Activated CD4-positive, alpha-beta T cell treated with anti-CD3 and anti-CD28 coated beads, Interleukin-2, amount 10 ng/mL, durations not matched to agents 7 days and 5 days (primary cell): ENCODE measurements at places on chromosomes 7 and 10. TPM values are rescaled to one million over a fixed set of nuclear protein-coding genes. Genes with fewer than 3 reads are reported as not detected.

The PRR15 gene
- not detected for total RNA-seq

The CAV2 gene
- not detected for total RNA-seq

The GLI3 gene
- 0.12 TPM for total RNA-seq

GRCh38 chr7:143511593-143512047, 33.9 kb downstream of the TAS2R41 start:
- no peak overlapping the region for H3K27ac ChIP-seq
- H3K4me3 ChIP-seq = no peak overlapping the region
- no peaks in the 10 kb centered on the region for H3K36me3 ChIP-seq
- H3K27me3 ChIP-seq = no peaks in the 10 kb centered on the region

DNA sequence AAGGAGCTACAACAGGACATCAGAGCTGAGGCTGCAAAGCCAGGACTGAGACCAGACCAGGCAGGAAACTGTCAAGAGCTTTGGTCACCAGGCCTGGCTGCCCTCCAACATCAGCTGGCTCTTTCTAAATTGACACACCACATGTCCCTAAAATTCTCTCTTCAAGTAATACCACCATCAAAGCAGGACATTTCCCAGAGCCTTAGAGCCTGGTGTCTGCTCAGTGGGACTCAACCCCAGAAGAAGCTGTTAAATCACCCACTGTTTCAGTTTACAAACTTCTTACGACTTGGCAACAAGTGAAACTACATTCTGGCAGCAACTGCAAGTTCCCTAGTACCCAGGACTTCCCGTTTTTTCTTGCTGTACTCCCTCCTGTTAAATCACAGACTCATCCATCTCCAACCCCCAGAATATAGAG, 3.8 kb upstream of the IL6 start:
- no peak overlapping the region for H3K4me3 ChIP-seq
- H3K27ac ChIP-seq = no peak overlapping the region
- DNase-seq = no peak
- peaks cover 51% of the 10 kb centered on the region for H3K4me1 ChIP-seq
- peaks cover 42% of the 10 kb centered on the region for H3K27me3 ChIP-seq
- H3K36me3 ChIP-seq = peaks cover 1% of the 10 kb centered on the region

DNA sequence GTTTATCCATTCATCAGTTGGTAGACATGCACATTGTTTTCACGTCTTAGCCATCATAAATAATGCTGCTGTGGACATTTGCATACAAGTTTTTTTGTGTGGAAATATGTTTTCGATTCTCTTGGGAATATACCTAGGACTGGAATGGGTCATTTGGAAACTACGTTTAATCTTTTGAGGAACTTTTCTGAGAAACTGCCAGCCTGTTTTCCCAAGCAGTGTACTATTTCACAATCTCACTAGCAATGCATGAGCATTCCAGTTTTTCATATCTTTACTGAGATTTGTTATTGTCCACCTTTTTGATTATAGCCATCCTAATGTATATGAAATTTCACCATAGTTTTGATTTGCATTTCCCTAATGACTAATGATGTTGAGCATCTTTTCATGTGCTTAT, 95.7 kb upstream of the JAZF1 start:
- no peaks in the 10 kb centered on the region for H3K4me1 ChIP-seq
- H3K36me3 ChIP-seq = no peaks in the 10 kb centered on the region
- no peak overlapping the region for H3K27ac ChIP-seq

DNA sequence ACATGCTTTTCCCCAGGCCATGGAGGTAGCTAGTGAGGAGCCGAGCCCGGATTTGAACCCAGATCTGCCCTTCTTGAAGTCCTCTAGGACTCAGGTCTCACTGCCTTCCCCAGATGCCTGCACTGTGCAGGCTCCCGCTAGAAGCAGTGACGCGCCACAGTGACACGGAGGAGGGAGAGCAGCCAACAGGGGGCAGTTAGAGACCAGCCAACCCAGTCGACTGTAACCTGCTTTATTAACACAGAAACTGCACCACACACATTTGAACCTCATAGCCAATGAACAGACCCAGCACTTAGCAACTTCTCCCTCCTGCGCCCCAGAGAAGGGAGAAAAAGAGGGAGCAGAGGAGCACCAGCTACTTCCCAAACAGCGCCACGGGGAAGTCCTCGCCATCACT, 27.4 kb downstream of the PILRA start:
- peaks cover 20% of the 10 kb centered on the region for H3K27me3 ChIP-seq
- no peak overlapping the region for H3K27ac ChIP-seq
- H3K4me1 ChIP-seq = peaks cover 25% of the 10 kb centered on the region
- H3K4me3 ChIP-seq = no peak overlapping the region
- DNase-seq = peak; percentile 13
- H3K36me3 ChIP-seq = no peaks in the 10 kb centered on the region

DNA sequence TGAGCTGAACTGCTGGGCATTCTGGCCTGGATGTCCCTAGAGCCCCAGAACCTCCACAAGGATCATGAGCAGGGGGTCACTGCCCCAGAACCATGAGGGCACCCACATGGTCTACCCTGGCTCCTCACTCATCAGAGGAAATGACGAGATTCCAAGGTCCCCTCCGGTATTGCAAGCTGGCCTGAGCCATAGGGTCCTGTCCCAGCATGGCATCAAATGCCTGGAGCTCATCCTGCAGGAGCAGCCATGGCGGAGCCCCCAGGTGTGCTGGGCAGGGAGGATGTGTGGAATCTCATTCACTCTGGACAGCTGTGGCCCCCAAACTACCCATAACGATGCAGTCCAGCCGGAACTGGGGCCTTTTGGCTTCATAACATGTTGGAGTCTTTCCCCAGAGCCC, 66.6 kb upstream of the ANTXRL start:
- H3K36me3 ChIP-seq = peaks cover 44% of the 10 kb centered on the region
- H3K27me3 ChIP-seq = no peaks in the 10 kb centered on the region
- no peak overlapping the region for H3K27ac ChIP-seq
- H3K4me3 ChIP-seq = no peak overlapping the region
- no peak for DNase-seq

The IFIT5 gene
- total RNA-seq = 46.3 TPM

The HOXA1 gene
- total RNA-seq = 0.22 TPM

The RPA3 gene
- total RNA-seq = 93.4 TPM

GRCh38 chr7:66016131-66016461, 34.1 kb upstream of the GUSB start:
- H3K27ac ChIP-seq = no peak overlapping the region
- no peak for DNase-seq
- H3K4me3 ChIP-seq = no peak overlapping the region

DNA sequence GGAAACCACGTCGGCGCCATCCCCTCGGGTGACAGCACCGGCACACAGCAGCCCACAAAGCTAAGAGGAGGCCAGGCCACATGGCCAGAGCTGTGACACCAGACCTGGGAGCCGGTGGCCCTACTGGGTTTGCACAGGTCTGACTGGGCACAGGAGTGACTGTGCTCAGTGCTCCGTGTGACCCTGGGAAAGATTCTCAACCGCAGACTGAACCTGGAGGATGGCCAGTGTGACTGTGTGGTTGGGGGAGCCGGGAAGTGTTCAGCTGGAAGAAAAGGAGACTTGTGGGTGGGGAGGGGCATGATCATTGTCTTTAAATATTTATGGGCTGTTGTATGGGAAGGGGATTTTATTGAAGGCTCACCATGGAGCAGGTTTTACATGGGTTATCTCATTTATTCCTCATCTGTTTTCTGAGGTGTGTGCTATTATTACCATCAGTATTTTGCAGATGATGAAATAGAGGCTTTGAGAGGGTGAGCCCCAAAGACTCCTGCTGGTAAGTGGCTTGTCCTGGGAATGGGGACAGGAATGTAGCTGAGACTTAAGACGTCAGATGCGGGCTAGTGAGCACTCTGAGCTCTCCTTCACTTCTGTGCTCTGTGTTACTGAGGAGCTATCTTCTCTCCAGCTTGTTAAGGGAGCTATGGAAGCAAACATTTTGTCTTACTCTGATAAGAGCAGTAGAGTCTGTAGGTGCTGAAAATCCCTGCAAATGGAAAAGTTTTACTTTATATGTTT, 127.5 kb downstream of the TMEM178B start:
- peaks cover 10% of the 10 kb centered on the region for H3K27me3 ChIP-seq
- no peak overlapping the region for H3K4me3 ChIP-seq
- no peak overlapping the region for H3K27ac ChIP-seq
- H3K4me1 ChIP-seq = no peaks in the 10 kb centered on the region

The CHAT gene
- not detected for total RNA-seq

GRCh38 chr7:79734181-79734580, 280.7 kb upstream of the MAGI2 start:
- no peak for DNase-seq
- no peaks in the 10 kb centered on the region for H3K36me3 ChIP-seq
- no peak overlapping the region for H3K27ac ChIP-seq
- no peak overlapping the region for H3K4me3 ChIP-seq
- H3K27me3 ChIP-seq = no peaks in the 10 kb centered on the region

DNA sequence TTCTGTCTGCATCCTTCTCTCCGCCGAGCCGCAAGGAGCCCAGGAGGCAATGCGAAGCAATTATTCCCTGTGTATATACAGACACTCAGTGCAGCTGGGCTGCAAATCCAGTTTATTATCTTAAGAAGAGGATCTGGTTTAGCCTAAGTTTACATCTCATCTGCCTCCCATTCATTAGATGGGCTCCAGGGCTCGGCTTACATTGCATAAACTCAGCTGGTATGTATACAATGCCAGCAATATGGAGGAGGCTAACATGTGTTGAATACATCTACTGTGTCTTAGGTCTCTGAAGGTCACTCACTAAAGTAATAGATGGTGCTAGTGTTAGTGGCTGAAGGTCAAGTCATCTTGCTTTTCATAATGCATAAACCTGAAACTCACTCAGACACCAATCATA, 996.8 kb downstream of the KCNMA1 start:
- no peak overlapping the region for H3K4me3 ChIP-seq
- DNase-seq = no peak
- H3K36me3 ChIP-seq = no peaks in the 10 kb centered on the region
- no peaks in the 10 kb centered on the region for H3K4me1 ChIP-seq
- no peak overlapping the region for H3K27ac ChIP-seq

- DNase-seq = no peak
- H3K36me3 ChIP-seq = no peaks in the 10 kb centered on the region
- no peaks in the 10 kb centered on the region for H3K27me3 ChIP-seq
- H3K4me1 ChIP-seq = no peaks in the 10 kb centered on the region
- H3K4me3 ChIP-seq = no peak overlapping the region
Measured at GRCh38 chr10:48683868-48684267, 805 bp upstream of the WDFY4 start.

DNA sequence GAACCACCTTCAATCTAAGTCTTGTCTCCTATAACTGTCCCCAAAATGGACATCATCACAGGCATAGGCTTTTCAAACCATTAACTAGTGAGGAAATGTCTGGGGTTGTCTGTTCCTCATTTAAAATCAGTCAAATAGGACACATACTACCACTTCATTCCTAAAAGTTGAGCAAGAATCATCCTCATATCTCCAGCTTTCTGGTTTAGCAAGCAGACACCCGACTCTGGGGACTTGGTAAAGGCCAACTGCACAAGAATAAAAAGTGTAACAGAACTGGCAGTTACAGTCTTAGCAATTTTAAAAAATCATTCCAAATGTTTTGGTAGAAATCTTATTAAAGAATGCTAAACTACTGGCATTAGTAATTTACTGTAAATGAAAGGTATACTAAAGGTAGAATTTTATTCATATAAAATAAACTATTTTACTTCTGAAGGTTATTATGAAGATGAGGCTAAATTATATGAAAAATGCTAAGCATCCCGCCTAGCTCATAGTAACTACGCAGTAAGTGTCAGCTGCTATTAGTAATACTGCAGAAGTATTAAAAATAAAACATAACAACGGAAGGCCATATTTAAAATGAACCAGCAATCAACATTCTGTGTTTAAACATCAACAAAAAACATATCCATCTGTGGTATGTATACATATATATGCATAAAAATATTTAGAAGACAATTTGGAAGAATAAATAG, 60.8 kb downstream of the ZNF438 start:
- no peak overlapping the region for H3K4me3 ChIP-seq
- no peaks in the 10 kb centered on the region for H3K36me3 ChIP-seq
- peaks cover 2% of the 10 kb centered on the region for H3K4me1 ChIP-seq
- no peaks in the 10 kb centered on the region for H3K27me3 ChIP-seq
- no peak for DNase-seq

The RPP38 gene
- total RNA-seq = 17.4 TPM

The NACAD gene
- not detected for total RNA-seq

GRCh38 chr7:11742496-11742895, 89.5 kb downstream of the THSD7A start:
- no peaks in the 10 kb centered on the region for H3K27me3 ChIP-seq
- no peak overlapping the region for H3K4me3 ChIP-seq
- H3K36me3 ChIP-seq = no peaks in the 10 kb centered on the region
- no peak overlapping the region for H3K27ac ChIP-seq

DNA sequence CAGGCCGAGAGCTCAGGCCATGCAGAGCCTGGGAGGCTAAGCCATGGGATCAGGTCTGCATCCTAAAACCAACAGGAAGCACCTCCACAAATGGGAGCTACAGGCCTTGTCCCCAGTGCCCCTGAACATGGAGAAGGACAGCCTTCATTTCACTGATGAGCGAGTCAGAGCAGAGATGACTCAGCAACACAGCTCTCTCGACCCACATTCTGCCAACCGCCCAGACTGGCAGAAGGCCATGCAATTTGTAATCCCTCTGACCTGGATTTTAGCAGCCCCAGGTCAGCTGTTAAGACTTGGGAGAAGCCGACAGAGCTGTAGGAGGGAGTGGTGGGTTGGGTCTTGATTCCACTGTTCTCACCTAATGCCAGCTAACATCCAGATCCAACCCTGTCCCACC, 25.5 kb downstream of the VOPP1 start:
- H3K27me3 ChIP-seq = no peaks in the 10 kb centered on the region
- DNase-seq = no peak
- peaks cover 23% of the 10 kb centered on the region for H3K36me3 ChIP-seq

DNA sequence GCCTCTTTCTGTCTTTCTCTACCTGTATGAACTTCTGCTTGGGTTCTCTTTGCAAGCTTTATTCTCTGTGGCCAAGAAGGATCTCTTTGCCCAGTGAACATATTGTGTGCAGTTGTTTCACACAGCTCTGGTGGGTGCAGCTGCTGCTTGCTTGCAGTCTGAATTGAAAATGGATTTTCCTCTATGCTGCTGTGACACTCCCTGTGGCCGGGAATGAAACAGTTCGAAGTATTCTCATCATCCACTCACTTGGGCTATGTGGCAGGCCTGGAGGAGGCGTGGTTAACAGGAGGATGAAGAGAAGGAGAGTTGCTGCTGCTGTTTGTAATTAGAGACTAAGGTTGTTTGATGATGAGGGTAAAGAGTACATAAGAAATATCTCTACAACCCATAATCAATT, 28.4 kb upstream of the ITGA8 start:
- H3K36me3 ChIP-seq = no peaks in the 10 kb centered on the region
- H3K27ac ChIP-seq = no peak overlapping the region
- no peak for DNase-seq
- no peaks in the 10 kb centered on the region for H3K4me1 ChIP-seq
